ENCODE measurements at places on chromosomes 5 and 9.
A peak's percentile ranks its signal among the peaks of the same experiment; 100 is the strongest.

DNA sequence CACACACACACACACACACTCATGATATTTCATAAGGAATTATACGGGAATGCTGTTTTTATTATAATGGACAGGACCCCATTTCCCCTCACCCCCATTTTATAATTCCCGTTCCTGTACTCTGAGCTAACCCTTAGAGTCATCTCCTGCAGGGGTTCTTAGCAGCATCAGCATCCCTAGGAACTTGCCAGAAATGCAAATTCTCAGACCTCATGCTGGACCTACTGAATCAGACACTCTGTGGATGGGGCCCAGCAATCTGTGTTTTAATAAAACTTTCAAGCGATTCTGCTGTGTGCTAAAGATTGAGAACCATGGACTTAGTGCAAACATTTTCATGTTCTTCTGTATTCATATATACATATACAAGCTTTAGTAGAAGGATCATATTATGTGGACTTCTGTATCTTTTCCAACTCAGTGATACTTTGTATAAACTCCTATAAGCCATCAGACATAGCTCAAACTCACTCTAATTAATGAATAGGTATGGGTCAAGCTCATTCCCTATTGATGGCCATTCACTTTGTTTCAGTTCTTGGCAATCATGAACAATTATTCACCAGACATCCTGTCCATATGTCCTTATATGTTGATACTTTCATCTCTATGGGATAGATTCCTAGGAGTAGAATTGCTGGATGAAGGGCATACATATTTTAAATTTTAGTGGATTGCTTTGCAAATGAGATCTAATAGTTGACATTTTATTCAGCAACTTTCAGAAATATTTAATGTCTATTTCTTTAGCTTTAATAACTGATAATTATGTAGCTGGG, 65.5 kb downstream of the ARHGEF28 start:
- no peak for DNase-seq

DNA sequence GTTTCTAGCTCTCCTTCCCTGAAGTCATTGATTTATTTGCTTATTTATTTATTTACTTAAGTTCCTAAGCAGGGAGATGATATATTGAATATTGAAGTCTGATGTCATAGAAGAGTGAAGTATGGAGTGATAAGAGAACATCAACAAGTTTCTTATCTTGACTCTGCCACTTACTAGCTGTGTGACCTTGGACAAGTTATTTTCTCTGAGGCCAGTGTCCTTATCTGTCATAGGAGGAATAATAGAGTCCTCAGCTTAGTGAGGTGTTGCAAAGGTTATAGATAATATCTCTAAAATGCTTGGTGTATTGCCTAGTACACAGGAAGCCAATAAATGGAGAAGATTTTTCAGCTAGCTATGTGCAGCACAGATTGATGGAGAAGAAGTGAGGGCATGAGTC, 32.4 kb upstream of the PIP5K1B start:
- no peak for DNase-seq

DNA sequence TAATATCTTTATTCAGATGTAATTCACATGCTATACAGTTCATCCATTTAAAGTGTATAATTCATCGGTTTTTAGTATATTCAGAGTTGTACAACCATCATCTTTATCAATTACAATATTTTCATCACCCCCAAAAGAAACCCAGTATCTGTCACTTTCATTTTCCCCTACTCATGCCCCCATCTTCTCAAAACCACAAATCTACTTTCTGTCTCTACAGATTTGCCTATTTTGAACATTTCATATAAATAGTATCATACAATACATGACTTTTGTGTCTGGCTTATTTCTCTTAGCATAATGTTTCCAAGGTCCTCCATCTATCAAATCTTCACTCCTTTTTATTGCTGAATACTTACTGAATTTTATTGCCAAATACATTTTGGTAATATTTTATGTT, 305.1 kb upstream of the SGCD start:
- DNase-seq, result no peak

DNA sequence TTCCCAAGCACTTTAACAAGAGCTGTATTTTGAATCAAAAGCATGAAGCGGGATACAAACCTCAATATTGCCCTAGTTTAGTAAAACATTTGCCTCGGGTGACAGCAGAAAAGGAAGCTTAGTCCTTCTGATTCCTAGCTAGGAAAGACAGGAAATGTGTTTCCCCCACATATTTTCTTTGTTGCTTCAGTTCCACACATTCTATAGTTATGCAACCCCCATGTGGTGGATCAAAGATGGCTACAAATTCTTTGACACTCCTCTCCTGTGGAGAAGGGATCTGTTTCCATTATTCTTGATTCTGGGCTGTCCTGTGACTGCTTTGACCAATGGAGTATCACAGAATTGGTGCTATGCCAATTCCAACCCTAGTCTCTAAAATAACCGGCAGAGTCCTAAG, 89.1 kb upstream of the SLC30A5 start:
- DNase-seq, result no peak

DNA sequence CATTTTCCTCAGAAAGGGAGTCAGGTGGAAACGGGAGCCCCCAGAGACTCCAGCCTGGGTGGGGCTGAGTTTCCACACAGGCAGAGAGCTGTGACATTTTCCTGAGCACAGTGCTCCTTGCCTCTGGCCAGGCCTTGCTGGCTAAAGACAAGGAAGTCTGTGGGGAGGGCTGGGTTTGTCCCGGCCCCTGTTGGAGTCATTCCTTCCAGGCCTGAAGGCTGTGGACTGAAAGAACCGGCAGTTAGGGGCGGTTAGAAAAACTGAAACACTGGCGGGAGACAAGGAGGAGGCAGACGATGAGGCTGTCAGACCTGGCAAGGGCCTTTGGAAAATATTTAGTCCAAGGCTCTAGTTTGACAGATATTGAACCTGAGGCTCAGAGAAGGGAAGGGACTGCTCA, 29.9 kb downstream of the COL15A1 start:
- no peak for DNase-seq

DNA sequence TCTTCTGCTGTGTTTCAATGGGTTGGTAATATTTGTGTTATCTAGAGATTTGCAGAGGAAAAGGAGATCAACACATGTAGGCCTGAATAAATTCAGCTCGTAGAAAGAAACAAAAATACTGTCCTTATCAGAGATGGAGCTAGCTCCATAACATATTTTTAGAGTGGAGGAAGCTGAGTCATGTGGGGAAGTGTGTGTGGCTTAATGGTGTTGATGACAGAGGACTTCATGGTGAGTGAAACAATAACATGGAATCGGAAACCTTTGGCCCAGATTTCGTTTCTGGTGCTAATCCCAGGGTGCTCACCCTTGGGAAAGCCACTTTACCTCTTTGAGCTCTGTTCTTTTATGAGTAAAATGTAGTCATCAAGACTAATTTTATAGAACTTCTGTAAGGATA, 825.0 kb downstream of the TLR4 start:
- peak; percentile 5 for DNase-seq

GRCh38 chr5:75152860-75153259, 83.8 kb downstream of the ANKRD31 start:
- no peak for DNase-seq

DNA sequence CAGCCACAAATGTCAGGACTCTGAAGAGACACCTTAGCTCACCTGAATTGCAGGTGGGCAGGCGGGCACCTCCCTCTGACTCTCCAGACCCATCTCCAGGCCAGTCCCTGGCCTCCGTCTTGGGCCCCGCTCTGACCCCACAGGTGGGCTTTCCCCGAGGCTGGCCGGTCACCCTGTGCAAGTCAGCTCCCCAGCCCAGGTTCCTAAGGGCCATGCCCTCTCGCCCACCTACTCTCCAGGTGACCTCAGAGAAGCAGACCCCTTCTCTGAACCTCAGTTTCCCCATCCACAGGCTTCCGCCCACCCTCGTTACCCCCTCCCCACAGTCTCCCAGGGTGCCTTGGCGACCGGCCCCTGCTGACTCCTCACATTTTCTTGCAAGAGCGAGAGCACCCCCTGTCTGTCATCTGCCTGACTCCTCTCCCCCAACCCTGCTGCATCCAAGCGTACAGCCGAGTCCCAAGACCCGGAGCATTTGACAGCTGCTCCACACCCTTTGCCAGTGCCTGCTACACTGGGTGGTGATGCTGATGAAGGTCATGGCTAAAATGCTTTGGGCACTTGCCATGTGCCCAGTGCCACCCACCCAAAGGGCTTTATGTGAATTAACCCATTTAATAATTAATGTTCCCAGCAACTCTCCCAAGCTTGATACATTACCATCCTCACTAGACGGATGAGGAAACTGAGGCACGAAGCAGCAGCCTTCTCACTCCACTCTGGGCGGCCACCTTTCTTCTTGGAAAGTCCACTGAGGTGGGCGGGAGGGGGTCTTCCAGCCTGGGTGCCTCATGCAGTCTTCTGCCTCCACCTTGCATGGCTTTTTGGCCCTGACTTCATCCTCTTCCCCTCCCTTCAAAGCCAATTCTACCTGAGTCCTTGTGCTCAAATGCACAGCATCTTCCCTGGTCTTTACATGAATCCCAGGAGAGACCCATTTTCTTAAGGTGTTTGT, 51.1 kb upstream of the ORM1 start:
- peak; percentile 73 for DNase-seq

DNA sequence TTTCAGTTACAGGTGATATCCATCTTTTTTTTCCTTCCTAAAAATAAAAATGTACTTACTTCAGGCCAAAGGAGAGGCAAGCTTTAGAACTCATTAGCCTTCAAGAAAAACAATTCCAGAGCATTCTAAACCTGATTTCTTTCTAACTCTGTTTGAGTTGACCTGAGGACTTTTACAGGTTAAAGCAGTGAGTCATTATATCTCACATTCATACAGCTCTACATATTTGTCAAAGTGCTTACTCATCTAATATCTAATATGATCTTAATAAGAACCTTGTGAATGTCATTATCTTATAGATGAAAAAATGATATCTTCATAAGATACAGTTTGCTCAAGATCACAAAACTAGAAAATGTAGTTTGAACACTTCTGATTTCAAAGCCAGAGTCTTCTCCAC, 149.2 kb upstream of the CDKN2B start:
- no peak for DNase-seq

GRCh38 chr9:92948038-92948534, 763 bp downstream of the FGD3 start:
- no peak for DNase-seq
